ENCODE measurements at places on chromosomes 7 and 10.

GRCh38 chr7:36874041-36874440 lies 149.7 kb upstream of the AOAH start:
- DNase-seq: no peak

DNA sequence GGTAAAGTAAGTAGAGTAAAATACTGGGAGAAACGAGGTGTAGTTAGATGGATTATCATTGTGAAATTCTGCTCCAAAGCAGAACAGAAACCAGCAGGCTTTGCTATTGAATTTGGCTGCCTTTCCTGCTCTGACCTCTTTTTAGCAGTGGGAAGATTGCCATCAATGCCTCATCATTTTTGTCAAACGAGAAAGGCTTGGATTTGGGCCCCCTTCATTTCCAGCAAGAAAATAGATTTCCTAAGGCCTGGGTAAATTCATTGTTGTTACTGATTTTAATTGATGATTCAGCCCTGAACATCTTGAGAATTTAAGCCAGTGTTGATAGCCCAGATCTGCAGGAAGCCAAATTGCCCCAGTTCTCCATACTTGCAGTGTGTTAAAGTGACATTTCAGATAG lies 35.2 kb upstream of the ASAH2 start:
- no peak for DNase-seq

GRCh38 chr7:31549611-31550010 lies 35.7 kb downstream of the ITPRID1 start:
- no peak for DNase-seq

DNA sequence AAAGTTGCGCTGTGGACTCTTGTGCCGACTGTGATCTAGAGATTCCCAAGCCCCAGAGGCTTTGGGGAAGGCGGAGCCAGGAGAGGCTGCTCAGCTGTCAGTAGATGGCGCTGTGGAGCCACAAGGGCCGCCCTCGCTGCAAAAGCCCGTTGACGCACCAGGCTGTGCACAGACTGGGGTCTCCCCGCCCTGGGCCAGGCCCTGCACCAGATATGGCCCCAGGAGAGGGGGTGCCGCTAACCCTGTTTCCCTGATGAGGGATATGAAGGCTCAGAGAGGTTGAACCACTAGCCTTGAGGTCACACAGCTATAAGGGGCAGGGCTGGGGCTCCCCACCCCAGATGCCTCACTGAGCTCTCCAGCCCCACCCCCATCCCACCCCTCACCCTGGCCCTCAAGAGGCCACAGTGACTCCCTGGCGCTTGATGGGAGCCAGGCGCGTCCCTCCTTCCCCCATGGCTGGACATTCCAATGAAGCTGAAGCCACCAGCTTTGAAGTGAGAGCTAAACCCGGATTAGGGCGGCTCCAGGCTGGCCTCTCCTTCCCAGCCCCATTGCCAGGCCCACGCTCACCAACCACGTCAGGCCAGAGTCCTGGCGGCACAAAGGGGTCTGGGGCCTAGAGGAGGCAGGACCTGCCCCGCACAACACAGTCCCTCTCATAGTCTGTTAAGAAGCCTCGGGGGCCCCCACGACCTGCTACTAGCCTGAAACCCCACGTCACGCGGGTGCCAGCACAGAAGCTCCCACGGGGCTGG lies 26.4 kb downstream of the MYL10 start:
- peak; percentile 57 for DNase-seq

GRCh38 chr10:124221356-124222317 lies 128.2 kb upstream of the CHST15 start:
- DNase-seq: no peak

DNA sequence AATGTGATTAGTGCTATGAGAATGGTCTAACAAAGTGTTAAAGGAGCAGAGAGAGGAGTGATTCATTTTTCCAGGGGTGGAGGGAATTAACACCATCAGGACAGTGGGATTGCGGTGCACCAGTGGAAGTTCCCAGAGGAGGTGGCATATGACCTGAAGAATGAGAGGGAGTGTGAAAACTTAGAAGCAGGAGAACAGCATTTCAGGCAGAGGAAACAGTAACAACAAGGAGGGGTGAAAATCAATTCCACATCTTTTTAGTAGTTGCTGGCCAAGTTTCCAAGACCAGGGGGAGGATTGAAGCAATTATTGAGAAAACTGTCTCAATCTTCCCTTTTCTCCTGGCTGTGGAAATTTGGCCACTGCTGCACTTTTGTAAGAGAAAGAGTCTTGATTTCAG lies 23.7 kb upstream of the CCDC172 start:
- no peak for DNase-seq

DNA sequence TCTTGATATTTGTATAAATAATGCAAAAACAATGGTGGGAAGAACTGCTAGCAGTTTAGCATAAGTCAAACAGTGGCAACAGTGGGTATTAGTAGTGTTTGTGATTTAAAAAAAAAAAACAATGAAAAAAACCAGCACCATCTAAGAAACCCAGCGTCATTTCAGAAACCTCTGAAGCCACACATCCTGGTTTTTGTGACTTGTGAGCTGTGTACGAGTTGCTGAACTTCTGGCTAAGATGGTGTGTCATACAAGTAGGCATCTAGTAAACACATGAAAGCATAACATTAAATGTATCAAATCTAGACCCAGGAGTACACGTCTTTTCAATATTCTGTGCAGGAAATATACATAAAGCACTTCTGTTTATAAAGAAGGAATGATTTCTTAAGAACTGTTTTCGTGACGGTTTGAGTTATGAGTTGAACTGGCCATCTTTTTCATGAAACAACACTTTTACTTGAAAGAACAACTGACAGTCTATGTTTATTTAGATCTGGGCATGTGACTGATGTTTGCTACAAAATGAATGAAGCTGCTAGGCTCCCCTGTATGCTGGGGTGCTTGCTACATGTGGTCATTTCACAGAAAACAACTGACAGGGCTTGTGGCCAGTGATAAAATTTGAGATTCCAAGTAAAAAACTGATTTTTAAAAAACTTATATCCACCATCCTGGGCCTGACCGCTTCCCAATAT lies 143.5 kb downstream of the PIP4K2A start:
- DNase-seq: peak; percentile 47

GRCh38 chr10:29136411-29136810 lies 152.5 kb upstream of the LYZL1 start:
- no peak for DNase-seq

- no peak for DNase-seq
Measured at GRCh38 chr7:3000566-3000965, 43.1 kb downstream of the CARD11 start.

DNA sequence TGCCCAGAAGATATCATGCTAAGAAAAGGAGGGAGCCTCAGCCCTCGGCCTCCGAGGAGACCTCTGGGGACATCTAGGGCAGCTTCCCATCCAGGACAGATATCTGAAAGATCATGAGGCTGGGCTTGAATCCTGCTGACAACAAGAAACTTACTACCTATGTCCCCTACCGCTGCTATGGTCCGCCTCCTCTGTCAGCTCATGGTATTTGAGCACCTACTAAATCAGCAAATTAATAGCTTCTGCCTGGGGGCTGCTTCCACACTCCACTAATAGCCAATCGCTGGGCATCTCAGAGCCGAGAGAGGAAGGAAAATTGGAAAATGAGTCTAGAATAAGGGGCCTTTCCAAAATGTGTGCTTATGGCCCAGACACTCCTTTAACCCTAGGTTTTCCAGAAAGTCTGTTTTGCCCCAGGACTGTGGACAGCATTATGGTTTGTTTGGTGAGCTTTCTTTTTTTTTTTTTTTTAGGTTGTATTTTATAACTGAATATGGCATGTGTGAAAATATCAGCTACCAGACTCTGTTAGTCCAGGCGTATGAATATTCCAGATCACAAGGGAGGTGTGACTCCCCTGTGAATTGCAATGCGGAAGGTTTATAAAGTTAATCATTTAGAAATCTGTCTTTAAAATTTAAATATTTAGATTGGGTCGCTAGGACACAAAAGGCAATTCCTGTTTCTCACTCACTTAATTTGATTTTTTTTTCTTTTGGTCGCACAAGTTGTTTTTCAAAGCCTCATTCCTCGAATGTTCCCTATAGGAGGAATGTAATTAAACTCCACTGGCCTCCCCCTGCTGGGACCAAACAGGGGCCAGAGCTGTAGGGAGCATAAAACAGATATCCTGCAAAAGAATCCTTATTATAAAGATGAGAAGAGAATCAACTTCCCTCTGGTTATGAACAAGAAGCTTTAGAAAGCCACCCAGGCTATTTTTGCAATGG lies 89.4 kb downstream of the PARP12 start:
- DNase-seq: no peak

Data from CD4-positive, alpha-beta T cell treated with Interleukin-21 for 1 hour (primary cell).